8988T (cell line): ENCODE measurements at places on chromosomes 1 and 21.

DNA sequence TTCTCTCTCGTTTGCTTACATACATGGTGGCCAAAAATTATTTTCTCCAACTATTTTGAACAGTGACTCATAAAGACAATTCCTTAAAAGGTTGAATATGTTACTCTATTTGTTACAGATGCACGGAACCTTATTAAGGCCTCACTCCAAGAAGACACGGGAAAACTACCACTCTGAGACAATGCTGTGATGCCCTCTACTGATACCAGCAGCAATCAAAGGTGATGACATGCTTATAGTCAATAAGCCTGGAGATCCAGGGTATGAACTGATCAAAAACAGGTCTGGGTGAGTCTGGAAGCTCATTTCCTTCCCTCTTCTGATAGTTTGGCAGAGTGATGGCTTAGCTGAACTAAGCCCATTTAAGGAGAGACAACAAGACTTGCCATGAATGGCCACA, 563.0 kb downstream of the LRRIQ3 start:
- no peak for DNase-seq

DNA sequence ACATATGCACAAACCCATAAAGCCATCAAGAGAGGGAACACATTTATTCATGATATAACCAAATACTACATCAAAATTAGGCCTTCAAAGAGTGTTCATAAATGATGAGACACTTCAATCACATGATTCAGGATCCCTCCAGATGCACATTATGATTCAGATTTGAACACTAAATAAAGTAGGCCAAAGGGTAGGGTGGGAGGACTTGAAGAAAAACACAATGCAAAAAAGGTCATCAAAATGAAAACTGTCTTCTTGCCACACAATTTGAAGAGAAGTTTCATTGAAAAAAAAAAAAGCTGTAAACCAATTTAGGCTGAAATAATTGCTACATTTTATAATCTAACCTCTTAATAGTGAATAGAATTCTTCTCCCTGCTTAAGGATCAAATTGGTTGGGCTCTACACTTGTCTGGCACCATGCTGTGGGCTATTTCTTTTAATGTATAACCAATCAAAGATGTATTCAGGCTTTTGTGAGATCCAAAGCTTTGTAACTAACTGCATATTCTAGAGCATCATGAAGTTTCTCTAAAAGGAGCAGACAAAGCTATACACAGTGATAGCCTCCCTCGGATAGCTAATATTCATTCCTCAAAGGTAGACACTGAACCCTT, 58.1 kb downstream of the ZSWIM5 start:
- no peak for DNase-seq

- no peak for DNase-seq
Observed at GRCh38 chr1:213998785-213999184, 11.0 kb downstream of the PROX1 start.

DNA sequence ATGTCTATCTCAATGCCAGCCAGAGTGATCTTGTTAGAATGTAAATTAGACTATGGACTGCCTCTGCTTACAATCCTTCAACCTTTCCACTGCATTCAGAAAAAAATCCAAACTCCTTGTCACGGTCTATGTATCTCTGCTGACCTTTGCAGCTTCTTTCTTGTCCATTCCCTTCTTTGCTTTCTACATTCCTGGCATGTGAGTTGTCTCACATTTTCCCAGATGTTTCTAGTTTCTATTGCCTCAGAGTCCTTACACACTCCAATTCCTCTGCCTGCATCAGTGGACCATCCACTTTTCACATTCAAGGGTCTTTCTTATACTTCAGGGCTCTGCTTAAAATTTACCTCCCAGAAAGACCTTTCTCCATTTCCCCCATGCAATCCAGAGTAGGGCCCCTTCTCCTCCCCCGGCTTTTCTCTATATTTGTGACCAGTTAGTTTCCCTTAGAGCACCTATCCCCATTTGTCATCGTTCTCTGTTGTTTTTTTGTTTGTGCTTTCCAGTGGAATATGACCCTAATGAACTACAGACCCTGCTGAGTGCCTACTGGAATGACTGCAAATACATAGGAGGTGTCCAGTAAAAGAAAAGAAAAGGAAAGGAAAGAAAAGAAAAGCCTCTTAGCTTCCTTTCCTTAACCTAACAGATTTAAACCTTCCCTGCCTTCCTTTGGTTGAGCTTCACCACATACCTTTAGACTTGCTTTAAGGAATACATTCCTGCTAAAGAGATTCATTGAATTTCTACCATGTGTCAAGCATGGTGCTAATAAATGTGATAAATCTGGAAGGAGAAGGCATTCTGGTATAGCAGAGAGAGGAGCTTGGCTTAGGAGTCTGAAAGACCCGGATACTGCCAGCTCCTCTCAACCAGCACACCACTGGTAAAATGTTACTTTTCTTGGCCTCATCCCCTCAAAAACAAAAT, 102.0 kb downstream of the DIRAS3 start:
- DNase-seq: no peak
